ENCODE measurements at places on chromosomes 5 and 9.

GRCh38 chr5:180468732-180469585, 25.2 kb upstream of the CNOT6 start:
- no peak for DNase-seq

- DNase-seq: no peak
These were observed 8.1 kb downstream of the LAMC3 start for GRCh38 chr9:131017067-131017466.

DNA sequence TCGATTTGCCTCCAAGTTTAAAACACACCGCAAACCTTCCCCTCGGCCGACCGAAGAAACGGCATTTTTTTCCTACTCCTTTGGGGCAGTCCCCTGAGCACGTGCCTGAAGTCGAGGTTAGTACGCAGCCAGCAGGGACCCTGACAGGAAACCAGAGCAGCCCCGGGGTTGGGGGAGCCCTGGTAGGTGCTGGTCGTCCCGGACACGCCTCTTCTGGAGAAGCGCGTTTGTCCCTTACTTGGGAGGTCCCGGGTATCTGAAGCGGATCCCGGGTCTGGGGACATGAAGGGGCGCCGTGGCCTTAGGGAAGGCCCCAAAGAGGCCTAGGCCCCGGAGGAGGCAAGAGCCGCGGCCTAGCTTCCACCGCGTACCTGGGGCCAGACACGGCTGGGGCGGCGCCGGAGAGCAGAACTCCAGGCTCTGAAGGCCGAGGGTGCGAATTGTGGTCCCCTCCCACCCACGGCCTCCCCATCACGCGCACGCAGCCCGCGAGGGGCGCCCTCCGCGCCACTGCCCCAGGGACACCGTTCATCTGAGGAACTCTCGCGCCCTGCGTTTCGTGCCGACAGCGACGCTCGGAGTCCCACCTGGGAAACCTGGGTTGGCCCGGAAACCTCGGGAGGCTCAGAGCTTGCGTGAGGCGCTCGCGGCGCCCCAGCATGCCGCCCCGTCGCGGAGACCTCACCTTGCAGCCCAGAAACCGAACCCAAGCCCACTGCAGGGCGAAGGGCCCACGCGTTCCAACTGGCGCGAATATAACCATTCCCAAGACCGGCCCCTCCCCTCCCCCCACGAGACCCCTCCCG, 10.4 kb downstream of the OTP start:
- no peak for DNase-seq

GRCh38 chr5:133520062-133520461, 92.3 kb downstream of the FSTL4 start:
- no peak for DNase-seq

DNA sequence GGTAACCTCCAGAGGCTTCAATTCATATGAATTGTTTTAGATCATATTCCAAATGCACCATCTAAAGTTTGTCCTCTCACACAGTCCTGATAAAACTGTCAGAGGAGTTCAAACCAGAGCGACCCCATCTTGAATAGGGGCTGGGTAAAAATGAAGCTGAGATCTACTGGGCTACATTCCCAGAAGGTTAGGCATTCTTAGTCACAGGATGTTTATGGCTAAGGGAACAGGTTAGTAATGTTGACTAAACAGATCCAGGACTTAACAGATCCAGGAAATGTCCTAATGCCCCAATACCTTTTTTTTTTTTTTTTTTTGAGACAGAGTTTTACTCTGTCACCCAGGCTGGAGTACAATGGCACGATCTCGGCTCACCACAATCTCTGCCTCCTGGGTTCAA, 192.6 kb upstream of the PRDM9 start:
- peak; percentile 20 for DNase-seq

DNA sequence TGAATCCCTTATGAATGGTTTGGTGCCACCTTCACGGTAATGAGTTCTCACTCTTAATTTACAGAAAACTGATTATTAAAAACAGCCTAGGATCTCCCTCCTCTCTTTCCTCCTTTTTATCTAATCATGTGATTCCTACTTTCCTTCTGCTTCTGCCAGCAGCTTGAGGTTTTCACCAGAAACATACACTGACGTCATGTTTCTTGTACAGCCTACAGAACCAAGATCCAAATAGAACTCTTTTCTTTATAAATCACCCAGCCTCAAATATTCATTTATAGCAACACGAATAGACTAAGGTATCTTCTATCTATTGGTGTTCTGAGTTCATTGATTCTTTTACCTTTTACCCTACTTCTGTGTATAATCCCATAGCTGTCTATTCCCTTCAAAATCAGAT, 388.9 kb upstream of the CDH10 start:
- no peak for DNase-seq

DNA sequence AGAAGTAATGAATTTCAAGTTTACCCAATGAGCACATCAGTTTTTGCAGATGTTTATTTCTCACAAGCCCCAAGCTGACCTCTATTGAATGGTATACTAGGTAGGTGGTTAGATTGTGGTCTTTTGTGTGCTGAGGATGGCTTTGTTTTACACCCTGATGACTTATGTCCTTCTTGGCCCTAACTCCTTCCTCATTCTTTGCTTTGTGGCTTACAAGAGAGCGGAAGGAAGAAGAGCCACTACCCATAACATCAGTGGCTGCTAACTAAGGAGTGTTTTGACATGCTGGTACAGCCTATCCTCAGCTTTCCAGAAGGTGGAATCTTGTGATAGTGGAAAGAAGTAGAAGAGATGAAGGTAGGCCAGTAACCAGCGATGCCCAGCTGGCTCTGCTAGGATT, 85.7 kb upstream of the NTRK2 start:
- DNase-seq: no peak

GRCh38 chr5:93395971-93396379, 185.0 kb downstream of the NR2F1-AS1 start:
- no peak for DNase-seq

- no peak for DNase-seq
These were observed 272.4 kb downstream of the ARRDC3 start for GRCh38 chr5:91110686-91111085.

GRCh38 chr5:161258438-161258837, 288.1 kb downstream of the GABRB2 start:
- no peak for DNase-seq

- peak; percentile 34 for DNase-seq
These were observed at the start of gene PIP5K1B for GRCh38 chr9:68704814-68705530. Gene PIP5K1B, plus strand, starts transcription at chr9:68705240. Its CDS starts 117,375 bp downstream, at chr9:68822615.

DNA sequence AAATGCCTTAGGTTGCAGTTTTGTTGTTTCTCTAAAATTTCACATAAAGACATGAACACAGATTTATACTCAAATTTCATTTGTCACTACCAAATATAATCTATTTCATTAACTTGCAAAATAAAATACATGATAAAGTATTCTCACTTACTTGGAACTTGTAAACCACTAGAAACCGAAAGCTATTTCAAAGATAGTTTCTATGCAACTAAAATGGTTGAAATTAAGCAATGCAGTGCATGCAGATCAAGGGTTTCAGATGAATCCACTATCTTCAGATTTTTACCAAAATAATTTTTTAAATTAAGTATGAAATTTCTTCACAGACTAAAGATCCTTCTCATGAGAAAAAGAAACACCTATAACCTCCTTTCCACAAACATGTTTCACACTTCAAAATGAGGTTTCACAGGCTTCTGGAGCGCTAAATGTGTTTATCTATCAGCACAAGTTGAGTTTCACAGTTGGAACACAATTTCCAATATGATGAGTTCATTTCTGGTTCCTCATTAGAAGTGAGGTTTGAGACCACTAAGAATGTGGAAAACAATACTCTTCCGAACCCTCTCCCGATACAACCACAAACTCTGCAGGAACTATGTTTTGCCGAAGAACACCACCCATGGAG, 63.9 kb downstream of the EPB41L4A start:
- no peak for DNase-seq

DNA sequence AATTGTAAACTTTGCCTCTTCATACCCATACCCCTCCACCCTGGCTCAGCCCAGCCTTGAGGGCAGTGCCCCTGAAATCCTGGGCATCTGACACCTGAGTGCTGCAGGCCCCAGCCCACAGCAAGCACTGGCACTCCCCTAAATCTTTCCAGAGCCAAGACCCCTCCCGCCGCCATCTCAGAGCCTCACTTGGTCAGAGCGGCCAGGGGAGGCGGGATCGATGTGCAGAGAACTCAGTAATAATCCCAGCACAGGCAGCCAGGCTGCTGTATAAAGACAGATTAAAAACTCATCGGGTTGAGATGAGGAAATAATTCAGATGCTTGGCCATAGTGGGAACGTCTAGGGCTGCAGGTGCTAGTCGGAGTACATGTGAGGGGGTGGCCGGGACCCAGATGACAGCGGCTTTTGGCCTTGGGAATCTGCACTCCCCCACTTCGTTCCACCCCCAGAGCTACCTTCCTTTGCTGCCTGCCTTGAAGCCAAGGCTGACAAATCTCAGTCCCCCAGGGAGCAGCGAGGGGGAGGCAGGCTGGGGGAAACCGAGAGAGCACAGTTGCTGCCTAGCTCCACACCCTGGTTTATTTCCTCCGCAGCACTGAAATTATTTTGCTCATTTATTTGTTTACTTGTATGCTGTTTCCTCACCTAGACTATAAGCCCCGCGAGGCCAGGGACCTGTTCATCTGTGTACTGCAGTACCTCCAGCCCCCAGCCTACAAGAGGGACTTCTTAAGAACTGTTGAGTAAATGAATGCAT, 19.5 kb upstream of the ARAP3 start:
- no peak for DNase-seq

GRCh38 chr9:93450945-93451815, at the start of gene FAM120A:
Gene FAM120A, plus strand, starts transcription at chr9:93451685. Its CDS starts 231 bp downstream, at chr9:93451916.
- DNase-seq: no peak

- no peak for DNase-seq
These were observed 107.4 kb downstream of the TLE1 start for GRCh38 chr9:81581986-81582385.

DNA sequence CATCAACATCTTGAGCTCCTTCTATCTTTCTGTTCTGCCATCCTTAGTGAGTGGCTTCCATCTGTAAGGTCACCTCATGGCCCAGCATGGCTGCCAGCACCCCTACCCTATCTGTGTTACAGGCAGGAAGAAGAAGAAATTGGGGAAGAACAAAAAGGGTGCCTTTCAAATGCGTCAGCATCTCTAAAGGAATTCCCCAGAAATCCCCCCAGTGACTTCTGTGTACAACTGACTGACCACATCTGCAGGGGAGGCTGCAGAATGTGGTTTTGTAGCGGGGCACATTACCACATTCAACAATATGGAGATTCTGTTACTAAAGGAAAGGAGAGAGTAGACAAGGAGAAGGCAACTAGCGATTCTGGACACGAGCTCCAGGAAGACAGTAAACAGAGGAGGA, 40.1 kb downstream of the ALG2 start:
- no peak for DNase-seq

DNA sequence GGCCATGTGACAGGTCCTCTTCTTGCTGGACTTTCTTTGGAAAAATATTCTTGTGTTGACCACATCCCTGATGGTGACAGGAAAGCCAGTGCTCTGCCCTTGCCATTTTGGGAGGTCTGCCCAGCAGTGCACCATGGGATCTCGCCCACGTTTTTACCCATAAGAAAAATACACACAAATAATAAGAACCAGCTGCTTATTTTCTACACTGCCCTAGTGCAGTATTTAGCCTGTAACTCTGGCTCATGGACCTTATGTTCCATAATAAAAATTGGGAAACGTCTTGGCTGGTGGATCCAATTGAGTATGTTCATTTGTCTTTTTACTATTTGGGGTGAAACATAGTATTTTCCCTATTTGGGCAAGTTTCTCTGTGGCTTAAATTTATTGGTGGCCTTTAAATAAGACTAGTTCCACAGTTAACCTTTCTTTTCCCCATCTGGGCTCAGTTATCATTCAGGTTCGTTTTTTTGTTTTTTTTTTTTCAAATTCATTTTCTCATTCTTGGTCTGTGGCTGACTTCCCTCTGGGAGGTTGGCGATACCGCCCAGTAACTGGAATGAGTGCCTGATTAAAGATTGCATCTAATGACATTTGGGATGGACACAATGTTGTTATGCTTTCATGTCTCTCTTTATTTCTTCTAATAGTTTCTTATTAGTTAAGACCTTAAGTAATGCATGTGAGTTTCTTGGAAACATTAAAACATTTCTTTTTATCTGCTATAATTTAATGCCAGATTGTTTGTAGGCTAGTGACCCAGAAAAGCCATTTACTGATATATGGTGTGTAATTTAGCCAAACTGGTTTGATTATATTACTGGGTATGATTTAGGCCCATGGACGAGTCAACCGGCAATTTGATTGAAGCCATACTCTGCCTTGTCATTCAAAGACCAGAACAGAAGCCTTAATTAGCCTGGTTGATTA, 163.7 kb downstream of the FGF10 start:
- no peak for DNase-seq

DNA sequence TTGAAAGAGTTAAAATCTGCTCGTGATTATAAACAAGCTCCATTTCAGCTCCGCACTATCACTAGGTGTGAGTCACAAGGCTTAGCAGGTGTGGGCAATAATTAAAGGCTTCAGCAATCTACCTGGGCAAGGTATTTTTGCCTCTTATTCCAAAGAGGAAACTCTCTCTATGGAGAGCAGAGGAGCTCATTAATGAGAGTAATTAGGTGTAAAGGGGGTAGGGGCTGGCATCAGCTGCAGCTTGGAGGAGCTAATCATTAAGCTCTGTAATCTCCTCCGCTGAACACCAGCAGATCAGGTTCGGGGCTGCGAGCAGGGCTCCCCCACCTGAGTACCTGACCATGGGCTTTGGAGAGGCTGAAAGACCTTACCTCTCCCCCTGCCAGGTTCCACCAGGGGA, 129.2 kb downstream of the CRB2 start:
- no peak for DNase-seq

DNA sequence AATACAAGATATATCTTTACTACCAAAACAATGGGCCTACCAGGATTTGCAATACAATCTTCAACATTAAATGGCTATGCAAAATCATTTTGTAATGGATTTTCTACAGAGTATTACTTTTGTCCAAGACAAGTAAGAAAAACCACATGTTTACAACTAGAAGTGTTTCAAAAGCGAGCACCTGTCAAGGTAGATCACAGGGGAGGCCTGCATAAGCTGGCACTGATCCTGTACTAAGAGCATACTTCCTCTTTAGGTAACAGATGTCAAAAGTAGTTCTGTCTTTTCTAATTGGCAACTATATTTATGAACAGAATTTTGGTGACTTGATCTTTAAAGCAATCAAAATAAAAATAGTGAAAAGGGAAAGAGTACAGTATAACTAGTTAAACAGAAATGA, 249.0 kb downstream of the MLLT3 start:
- no peak for DNase-seq

GRCh38 chr5:140923601-140924000, 2.5 kb upstream of the PCDHAC1 start:
- DNase-seq: no peak

DNA sequence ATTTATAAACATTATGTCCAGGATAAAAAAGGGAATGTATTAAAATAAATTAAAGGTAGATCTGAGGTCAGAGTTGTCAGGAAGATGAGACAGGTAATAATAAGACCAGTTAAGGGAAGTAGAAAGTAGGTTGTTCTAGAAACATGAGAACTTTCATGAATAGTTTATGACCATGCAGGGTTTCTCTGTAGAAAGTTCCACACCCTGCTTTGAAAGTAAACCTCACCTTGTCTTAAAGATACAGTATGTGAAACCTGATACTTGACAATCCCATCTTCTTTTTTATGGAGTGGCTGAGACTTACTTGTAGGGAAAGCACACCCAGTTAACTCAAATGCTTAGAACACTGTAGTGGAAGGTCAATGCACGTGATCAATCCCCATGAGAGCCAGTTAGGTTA, 260.6 kb upstream of the ZNF462 start:
- no peak for DNase-seq

- peak; percentile 14 for DNase-seq
These were observed 62.5 kb downstream of the IPO11 start for GRCh38 chr5:62475072-62475471.

GRCh38 chr5:26761045-26761444, 277.3 kb downstream of the CDH9 start:
- DNase-seq: no peak

Measured in epithelial cell of prostate (primary cell).